ENCODE measurements at places on chromosomes 7 and 10.

GRCh38 chr7:36208997-36209813, 56.2 kb downstream of the EEPD1 start:
- DNase-seq: no peak

DNA sequence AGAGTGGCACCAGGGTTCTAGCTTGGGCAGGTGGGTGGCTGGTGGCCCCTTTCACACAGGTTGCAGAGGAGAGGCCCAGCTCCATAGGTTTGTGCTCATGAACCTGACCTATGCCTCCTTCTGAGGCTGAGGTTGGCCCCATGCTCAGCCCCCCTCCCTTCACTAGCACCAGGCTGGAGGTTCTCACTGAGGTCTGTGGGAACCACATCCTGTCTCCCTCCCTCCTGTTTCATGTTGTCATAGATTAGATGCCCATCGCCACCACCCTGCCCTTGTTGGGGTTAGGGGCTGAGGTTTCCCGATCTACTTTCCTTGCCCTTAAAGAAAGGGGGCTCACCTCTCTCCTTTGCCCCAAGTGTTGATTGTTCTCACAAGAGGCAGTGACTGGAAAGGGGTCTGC, 14.7 kb downstream of the NEUROG3 start:
- DNase-seq: no peak

- DNase-seq: no peak
Measured at GRCh38 chr7:86991771-86992191, 67.7 kb downstream of the ELAPOR2 start.

DNA sequence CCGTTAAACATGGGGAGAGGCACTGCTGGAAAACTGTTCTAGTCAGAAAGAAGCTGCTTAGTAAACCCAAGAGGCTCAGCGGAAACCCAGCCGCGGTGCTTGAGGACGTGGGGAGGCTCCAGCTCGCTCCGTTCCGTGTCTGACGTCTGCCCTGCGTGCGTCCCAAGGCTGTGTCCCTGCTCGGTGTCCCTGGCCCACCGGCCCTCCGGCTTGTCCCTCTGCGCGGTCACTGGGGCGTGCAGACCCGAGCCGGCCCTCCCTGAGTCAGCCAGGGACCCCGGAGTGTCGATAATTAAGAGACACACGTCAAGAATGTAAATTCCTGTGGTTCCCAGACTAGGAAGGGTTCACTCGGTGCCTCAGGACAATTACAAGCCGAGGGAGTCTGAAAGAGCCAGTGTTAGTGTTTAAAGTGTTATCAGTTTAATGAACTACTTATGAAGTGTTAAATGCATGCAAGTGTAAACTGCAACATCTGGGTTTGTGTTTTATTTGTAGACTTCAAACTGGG, 98.9 kb downstream of the WDR11 start:
- DNase-seq: no peak

GRCh38 chr10:27020243-27020642, 80.1 kb downstream of the ANKRD26 start:
- DNase-seq: no peak

DNA sequence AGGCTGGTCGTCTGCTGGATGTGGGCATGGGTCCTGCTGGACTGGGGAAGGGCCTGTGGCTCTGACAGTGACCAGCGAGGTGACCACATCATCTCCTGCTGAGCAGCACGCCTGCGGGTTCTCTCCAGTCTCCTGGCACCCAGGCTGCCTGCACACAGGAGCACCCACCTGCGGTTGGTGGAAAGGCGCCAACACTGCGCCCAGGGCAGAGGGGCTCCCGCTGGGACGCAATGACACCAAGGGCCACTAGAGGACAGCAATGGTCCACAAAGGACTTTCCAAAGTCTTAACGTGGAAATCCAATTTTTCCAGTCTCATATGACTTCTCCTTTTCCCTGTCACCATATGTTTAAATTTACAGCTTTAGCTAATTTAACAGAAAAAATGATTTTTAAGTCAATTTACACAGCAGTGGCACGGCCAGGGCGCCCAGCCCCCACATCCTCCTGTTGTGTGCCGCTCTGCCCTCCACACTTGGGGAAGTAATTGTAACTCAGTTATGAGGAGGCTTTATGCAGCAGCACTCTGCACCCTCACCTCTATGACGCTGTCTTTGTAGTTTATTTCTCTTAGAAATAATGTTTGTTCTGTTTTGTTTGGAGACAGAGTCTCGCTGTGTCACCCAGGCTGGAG, 38.1 kb downstream of the CFAP46 start:
- DNase-seq: peak; percentile 19

GRCh38 chr10:29131952-29132547, 156.8 kb upstream of the LYZL1 start:
- no peak for DNase-seq

DNA sequence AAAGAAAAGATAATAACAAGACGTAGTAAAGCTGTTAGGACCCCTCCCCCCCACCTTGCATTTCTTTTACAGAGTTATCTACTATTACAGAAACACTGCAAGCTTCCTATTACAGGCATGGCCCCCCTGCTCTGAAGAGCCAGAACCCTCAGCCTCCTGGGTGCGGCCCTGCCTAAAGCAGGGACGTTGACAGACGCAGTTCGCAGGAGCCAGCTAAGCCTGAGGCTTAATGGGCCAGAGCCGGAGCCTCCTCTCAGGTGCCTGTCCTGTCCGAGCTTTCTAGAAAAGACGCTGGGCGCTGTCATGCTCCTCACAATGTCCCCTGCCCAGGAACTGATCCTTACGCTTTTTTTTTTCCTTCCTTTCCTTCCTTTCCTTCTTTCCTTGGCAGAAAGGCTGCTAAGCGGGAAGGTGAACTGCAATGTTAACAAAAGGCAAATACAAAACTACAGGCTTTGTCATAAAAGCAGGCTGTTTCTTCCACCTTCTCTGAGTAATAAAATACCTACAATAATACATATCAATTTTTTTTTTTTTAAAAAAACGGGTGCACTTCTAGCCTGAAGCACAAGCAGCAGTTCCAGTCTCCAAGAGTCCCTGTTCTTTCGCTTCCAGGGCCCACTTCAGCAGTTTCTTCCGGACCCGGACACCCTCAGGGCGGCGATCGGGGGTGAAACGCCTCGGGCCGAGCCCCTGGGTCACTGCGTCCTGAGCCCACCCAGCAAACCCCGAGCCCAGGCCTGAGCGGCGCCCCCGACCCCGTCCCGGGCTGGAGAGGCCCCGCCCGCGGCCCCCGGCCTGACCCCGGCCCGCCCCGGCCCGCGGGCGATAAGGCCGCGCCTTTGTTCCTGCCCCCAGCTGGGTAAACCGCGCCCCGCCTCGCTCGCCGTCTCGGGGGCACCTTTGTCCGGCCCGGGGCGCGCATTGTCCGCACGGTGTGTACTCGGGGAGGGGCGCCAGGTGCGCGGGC, 11.2 kb downstream of the MNX1 start:
- DNase-seq: no peak

DNA sequence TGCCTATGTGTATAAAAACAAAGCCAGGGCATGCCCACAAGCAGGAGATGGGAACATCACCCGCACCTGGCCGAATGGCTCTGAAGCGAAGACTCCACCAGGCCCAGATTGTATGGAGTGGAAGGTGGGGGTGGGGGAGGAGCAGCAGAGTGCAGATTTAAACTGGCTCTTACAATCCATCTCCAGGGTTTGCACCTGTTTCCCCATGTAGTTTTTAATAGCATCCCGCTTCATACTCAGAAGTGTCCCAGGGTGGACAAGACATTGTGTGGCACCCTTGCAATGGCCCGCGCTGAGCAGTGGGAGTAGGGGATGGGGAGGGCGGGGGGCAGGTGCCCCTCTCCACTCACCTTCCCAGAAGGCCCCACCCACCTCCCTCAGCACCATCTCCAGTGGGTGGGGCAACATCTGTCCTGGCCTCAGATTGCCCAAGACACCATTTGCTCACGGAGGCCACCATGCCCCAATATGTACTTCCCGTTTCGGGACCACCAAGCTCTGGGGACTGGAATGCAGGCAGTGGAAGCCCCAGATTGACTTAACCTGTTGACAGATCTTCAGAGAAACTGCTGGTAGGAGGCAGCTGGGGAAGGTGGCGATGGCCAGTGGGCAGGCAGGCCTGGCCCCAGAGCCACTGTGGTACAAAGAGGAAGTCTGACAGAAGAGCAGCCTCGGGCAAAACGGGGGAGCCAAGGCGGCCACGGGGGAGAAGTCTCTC, 23.0 kb downstream of the VSIR start:
- no peak for DNase-seq

DNA sequence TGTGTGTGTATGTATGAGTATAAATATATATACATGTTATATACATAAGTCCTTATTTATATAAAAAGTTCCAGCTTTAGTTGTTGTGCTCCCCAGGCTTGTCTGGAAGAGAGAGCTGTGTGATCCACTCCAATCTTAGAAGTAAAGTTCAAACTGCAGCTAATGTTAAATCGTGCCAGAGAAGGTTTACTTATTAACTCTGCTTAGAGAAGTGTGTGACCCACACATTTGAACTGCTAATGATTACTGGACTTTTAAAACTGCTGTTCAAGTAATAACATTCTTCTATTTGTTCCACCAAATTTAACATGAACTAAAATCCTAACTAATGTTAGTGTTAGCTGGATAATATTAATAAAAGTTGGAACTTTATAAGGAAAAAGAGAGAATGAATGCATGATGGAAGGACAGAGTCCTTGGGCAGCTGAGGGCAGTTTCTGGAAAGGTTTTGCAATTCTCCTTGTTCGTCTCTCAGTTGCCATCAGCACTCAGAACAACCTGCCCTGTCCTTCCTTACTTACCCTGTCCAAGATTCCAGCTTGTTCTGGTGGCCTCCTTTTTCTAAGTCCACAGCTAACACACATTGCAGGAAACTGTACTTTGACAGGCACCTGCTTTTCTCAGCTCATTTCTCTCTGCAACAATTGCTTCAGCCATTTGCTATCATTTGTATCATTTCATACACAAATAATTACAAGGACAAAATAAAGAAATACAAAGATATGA, 162.6 kb downstream of the FAM107B start:
- DNase-seq: no peak

DNA sequence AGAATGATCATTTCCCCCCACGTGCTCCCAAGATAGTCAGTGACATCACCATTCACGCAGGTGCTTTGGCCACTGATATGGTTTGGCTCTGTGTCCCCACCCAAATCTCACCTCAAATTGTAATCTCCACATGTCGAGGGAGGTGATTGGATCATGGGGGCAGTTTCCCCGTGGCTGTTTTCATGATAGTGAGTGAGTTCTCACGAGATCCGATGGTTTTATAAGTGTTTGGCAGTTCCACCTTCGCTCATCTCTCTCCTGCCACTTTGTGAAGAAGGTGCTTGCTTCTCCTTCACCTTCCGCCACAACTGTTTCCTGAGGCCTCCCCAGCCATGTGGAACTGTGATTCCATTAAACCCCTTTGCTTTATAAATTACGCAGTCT, 205.4 kb upstream of the SH2B2 start:
- no peak for DNase-seq

DNA sequence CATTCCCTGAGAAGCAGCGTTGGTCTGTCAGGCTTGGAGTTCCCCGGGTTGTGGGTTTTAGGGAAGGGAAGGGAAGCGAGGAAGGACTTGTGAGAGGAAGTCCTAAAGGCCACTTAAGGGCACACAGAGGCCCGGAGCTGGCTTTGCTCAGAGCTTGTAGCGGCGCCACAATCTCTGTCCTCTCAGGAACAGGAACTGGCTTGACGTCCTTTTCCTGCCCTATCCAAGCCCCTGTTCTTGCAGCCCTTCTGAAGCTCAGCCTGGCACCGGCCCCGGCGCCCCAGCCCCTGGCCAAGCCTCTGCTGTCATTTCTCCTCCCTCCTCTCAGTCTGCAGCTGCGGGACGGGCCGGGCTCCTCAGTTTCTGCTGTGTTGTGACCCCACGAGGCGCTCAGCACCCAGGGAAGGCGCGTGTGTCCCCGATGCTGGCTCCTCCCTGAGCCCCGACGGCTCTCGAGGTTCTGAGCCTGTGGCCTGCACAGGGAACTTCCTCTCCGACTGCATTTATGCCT, at the start of gene GIMAP8:
GIMAP8 (plus strand) TSS at position 140 of the 511 bp plus-strand sequence. CDS start 16,069 bp downstream, outside the sequence.
- no peak for DNase-seq

- no peak for DNase-seq
Measured at GRCh38 chr7:91837397-91838070, 43.0 kb downstream of the MTERF1 start.

DNA sequence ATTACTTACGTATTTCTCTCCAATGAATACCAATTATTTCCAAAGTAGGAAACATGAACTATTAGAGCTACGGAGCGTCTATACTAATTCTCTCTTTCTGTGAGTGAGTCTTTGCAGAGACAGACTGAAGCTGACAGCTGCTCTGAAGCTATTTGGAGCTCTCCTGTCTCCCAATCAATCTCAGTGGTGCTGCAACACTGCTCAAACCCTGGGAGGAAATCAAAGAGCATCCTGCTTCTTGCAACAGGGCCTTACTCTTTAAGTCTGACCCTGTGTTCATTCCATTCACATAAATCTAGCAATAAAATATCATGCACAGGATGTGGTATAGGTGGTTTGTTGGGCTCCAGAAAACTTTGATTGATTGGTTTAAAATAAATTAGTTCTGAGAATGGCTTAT, 685.7 kb upstream of the IGFBP3 start:
- DNase-seq: no peak

DNA sequence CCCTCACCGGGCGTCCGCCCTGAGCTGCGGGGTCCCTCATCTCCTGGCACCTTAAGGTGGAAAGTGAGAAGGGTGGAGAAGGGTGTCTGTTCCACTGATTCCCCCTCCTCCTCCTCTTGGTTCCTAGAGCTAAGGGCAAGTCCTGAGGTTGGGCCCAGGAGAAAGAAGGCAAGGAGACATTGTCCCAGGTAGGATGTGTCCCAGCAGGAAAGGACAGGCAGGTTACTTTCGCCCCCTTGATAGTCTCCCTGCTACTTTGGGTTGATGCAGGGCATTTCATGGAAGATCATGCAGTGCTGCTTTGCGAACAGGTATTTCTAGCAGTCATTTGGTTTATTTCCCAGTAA, 582 bp downstream of the STEAP2 start:
- DNase-seq: no peak

DNA sequence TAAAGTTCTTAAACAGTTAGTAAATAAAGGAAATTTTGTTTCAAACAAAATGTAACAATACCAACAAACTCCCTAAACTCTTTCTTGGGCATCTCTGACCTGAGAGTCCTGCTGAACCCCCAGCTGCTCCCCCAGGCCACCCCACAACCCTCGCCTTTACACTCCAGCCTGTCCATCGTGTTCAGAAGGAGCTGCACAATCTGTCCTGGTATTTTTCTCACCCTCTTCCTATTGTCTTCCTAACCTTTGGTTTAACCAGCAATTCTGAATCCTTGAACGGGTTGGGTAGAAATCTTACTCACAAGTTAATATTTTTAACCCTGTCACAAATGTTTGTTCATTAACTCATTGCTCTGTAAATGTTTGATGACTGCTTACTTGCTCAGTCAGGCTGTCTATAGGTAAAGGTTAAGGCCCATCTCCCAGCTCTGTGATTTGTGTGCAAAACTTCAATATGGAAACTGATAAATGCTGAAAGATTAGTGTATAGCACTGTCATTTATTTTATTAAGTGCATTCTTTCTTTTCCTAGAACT, 16.8 kb downstream of the SFRP4 start:
- no peak for DNase-seq

GRCh38 chr10:45441239-45442190, 67.5 kb downstream of the ALOX5 start:
- no peak for DNase-seq

- no peak for DNase-seq
Measured at GRCh38 chr10:59011972-59012632, 164.3 kb upstream of the PHYHIPL start.
